ENCODE measurements at places on chromosomes 16 and 17.

- no peak for DNase-seq
These were observed 113.6 kb downstream of the SNX29 start for GRCh38 chr16:12090151-12090530.

- no peak for DNase-seq
These were observed 9.4 kb upstream of the GCGR start for GRCh38 chr17:81794509-81794908.

DNA sequence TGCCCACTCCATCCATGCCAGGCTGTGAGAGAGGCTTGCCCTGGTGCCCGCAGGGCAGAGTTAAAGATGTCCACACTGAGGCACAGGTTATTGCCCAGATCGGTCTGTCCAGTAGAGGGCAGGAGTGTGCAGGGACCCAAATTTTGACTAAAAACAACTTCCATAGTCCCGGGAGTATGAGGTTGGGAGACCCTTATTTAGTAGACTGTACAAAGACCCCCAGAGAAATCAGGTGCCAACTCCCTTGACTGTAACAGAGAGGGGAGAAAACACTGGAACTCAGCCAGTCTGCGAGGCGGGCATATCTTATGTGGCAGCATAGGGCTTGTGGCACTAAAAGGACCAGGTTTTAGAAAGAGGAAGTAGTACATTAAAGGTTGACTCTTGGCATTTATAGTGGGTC lies 43.4 kb downstream of the HNF1B start:
- DNase-seq, result no peak

GRCh38 chr16:51898872-51899271 lies 648.1 kb downstream of the TOX3 start:
- DNase-seq, result no peak

DNA sequence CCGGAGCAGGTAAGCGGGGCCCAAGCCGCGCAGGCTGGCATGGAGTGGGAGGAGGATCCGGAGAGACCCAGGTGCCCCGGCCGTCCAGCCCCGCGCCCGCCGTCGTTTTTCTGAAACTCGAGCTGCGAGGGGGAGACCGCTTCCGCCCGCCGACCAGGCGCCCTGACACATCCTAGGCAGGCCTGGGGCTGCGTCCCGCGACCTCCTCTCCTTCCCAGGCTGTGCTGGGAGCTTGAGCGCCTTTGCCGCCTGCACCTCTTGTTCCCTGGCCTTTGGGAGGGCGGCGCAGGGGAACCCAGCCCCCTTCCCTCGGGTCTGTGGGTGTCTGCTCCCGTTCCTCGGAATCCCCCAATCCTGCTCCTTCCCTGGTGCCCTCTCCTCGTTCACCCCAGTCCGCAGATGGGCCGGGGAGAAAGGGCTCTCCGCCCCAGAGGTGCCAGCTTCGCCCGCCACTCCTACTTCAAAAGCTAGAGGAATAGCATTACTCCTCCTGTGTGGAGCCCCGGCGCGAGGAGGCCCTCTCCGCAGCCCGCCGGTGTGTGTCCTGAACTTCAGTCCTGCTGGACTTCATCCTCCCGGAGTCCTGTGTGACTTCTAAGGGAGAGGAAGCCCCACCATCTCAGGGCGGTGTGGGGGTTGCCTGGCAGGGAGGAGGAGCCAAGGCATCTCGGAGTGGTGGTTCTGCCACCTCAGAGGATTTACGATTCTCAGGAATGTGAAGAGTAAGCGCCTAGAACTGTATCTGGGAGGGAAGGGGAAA lies 1.0 kb downstream of the NHERF1 start:
- no peak for DNase-seq

- DNase-seq, result no peak
These were observed 182.7 kb downstream of the PRKCB start for GRCh38 chr16:24018485-24018884.

- no peak for DNase-seq
These were observed 4.5 kb upstream of the ZC3H7A start for GRCh38 chr16:11801481-11802021.

DNA sequence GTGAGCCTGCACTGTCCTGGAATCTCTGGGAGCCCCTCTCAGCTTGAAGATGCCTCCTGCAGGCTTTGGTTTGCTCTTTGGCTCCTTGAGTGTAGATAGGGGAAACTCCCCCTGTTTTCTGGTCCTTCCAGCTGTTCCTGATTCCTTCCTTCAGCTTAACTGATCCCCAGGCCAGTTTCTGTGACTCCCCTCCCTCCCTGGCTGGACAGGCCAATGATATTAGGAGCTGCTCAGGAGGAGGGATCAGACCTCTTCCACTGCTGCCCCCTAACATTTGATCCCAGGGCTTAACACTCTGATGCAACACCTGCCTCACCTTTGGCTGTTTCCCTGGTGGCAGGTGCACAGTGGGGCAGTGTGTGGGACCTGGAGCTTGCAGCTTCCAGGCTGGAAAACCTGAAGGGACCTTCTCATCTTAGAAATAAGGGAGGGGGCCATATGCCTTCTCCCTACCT lies at the start of gene TAC4:
TAC4 (minus strand) TSS at position 51 of the 455 bp plus-strand sequence. CDS start 52 bp downstream, outside the sequence.
- no peak for DNase-seq

DNA sequence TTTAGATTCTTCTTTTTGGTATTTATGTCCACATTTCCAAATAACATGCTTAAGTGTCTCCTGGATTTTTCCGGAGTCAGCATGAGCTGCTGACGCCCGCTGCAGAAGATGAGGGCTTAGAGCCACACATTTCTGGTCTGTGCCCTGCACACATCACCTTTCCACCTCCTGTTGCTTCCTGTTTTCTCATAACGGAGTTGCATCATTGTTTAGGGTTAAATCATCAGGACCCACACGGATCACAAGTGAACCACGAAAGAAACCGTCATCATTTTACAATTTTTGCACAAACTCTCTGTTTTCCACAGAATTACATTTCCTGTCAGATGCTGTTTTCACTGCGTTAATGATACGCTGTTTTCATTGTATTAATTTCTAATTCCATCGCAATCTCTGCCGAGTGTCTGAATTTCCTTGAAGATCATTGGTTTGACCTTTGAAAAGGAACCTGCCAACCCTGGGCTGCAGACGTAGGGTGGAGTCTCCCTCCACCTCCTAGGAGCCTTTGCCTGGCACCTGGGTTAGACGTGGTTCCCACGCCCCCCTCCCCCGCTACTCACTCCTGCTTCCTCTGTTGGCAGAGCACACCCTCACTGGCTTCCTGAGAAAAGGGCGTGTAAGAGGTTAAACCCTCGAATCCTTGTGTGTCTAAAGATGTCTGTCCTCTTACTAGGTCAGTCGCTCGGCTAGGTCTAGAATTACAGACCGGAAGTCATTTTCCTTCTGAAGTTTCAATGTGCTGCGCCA lies 68.2 kb downstream of the RNF213 start:
- no peak for DNase-seq

DNA sequence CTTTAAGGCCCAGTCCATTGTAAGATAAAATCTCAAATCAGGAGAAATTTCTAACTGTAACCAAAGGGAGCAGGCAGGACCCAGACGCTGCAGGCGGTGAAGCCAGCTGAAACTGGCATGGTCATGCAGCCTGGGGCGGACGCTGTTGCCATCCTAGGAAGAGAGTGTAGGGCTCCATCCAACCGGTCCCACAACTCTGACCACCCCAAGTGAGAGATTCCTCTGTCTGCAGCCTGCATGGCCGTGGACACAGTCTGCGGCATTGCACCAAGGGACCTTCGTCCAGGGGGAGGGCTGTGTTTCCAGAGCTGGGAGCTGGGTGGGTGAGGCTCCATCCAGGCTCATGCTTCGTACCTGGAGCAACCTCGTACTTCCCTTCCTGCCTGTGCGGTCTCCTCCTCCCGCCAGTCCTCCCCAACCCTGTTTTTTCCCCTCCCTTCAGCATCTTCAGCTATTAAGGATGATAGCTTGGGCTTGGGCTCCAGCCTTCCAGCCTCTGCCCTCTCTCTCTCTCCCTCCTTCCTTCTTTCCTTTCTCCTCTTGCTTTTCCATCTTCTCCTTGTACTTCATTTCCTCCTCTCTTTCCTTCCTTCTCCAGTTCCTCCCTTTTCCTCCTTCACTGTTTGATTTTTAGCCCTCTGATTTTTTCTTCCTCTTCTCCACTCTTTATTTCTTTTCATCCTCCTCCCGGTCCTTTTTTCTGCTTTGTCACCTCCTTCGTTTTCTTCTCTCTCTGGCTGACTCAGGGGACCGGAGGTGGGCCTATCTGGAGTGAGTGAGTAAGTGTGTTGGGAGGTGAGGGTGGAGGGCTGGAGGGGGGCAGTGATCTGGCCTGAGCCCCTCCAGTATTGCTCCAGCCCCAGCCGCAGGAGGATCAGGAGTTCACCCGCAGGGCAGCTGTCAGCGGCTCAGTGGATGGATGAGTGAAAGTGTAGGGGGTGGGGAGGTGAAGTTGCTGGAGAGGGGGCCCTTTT lies 17.0 kb upstream of the LHX1 start:
- DNase-seq, result no peak

DNA sequence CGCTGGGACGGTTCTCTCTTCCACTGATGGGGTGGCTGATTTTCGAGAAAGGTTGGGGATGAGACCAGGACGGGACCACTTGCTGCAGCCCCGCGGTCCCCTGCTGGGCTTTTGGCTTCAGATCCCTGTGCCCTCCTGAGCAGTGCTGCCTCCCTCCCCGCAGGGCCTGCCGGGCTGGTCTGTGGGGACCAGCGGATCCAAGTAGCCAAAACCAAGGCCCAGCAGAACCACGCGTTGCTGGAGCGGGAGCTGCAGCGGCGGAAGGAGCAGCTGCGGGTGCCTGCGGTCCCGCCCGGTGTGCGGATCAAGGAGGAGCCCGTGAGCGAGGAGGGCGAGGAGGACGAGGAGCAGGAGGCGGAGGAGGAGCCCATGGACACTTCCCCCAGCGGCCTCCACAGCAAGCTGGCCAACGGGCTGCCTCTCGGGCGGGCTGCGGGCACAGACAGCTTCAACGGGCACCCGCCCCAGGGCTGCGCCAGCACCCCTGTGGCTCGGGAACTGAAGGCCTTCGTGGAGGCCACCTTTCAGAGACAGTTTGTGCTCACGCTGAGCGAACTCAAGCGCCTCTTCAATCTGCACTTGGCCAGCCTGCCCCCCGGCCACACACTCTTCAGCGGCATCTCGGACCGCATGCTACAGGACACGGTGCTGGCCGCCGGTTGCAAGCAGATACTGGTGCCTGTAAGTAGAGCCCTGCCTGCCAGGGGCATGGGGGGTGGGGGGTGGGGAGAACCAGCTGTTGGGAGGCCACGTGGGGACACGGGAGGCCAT lies 28.6 kb downstream of the POLR3E start:
- no peak for DNase-seq

- DNase-seq, result no peak
These were observed 88.3 kb downstream of the TMEM132E start for GRCh38 chr17:34667656-34668055.

- peak; percentile 6 for DNase-seq
These were observed 46.6 kb upstream of the NUDT7 start for GRCh38 chr16:77675464-77676324.

- DNase-seq, result no peak
These were observed 7.1 kb upstream of the BAIAP3 start for GRCh38 chr16:1326391-1326790.

- no peak for DNase-seq
These were observed 7.4 kb downstream of the HS3ST3A1 start for GRCh38 chr17:13594310-13594709.

DNA sequence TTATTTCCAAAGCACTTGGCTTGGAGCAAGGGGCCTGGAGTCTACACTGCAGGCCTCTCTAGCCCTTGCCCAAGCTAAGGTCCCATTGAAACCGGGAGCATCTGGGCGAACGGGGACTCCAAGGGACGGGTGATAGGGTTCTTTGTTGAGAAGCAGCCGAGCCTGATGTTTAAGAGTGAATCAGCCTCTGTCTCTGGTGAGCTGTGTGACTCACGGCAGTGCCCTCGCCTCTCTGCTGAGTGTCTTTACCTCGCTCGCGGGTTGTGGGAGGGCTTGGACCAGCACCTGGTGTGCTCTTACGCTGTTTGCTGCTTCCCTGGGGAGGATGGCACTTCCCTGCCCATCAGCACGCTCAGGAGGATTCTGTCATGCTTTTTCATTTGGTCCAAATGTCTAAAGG lies 1.3 kb downstream of the HGS start:
- no peak for DNase-seq

- no peak for DNase-seq
These were observed 74.7 kb downstream of the YPEL2 start for GRCh38 chr17:59405944-59406705.

DNA sequence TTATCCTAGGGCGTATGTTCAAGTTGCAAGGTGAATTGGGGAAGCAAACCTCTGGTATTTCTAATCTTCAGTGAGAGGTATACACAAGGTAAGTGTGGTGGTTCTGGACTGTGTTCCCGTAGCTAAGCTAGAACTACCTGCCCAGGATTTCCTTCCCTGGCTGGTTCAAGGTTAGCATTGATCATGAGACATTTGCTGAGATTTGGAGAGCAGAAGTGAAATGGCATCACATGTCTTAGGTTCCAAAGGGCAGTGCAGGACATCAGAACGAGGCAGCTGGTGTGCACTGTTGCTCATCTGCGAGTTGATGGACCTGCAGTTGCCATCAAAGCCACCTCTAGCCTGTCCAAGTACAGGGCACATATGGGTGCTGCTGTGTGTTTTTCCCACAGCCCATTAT lies 95.2 kb downstream of the EMP2 start:
- DNase-seq, result no peak

- no peak for DNase-seq
These were observed 588.8 kb upstream of the PSMD7 start for GRCh38 chr16:73707863-73708262.

- no peak for DNase-seq
These were observed 27.2 kb downstream of the RPH3AL start for GRCh38 chr17:325270-326009.

GRCh38 chr17:52298881-52299280 lies 140.4 kb upstream of the CA10 start:
- no peak for DNase-seq

- no peak for DNase-seq
These were observed 31.5 kb upstream of the NOL11 start for GRCh38 chr17:67686241-67686640.

- DNase-seq, result no peak
These were observed 9.5 kb downstream of the UTP4 start for GRCh38 chr16:69141936-69142335.

GRCh38 chr17:61132524-61132923 lies 267.1 kb upstream of the TBX2 start:
- no peak for DNase-seq

GRCh38 chr17:13437966-13438779 lies 163.6 kb downstream of the HS3ST3A1 start:
- DNase-seq, result peak; percentile 50

GRCh38 chr16:74877706-74878105 lies 103.1 kb upstream of the FA2H start:
- DNase-seq, result no peak

DNA sequence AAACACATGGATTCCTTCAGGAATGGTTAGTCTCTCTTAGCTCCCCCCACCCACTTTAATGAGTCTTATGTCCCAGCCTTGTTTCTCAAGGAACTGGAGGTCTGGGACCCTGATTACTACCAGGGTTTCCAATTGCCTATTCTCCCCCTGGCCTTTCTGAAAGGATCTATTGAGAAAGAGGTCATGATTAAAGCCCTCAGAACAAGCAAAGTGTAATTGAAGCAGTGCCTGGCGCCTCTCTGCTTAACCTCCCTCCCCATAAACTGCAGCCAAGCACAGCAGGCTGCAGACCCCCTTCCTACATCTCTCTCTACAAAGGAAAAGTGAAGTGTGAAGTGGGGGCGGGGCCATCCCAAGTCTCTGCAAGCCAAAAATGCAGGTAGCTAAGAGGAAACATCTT lies 159.7 kb upstream of the CDH11 start:
- no peak for DNase-seq
